ENCODE measurements at places on chromosomes 7 and 10. TPM values are rescaled to one million over a fixed set of nuclear protein-coding genes. Genes with fewer than 3 reads are reported as not detected.

Gene RBP4
- polyA plus RNA-seq, result 0.22 TPM

GRCh38 chr10:86755454-86755739 is 1.0 kb upstream of the BMPR1A start:
- no peak for DNase-seq

DNA sequence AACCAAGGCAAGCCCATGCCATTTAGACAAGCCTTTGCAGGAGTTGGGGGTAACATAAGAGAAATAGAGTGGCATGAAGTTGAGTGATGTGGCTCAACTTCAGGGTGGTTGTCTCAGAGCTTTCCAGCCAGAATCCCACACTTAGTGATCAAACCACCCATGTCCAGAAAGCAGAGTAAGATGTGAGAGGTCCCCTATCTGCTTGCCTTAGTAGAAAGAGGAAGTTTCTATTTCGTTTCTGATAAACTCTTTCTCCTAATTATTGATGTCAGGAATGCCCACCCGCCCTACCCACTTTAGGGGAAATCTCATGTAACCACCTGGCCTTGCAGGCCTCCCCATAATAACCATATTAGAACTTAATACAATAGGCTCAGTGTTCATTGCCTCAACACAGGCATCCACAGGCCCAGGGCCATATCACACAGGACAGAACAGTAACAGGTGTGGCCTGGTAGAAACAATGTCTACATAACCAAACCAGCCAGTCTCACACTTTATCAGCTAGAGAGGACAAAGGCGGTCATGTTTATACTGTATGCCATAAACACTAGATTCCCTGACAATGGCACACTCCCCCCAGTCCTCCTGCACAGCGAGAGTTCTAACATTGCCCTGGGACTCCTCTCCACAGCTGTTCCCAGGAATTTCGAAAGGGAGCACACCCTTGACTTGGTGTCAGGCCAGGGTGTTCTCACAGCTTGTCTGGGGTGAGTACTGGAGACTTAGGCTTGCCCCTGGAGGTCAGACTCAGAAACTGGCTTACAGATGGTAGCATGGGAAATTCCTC is 364.4 kb downstream of the CXCL12 start:
- DNase-seq, result no peak

Gene ERVW-1
- polyA plus RNA-seq, result not detected

- DNase-seq, result no peak
Measured at GRCh38 chr7:36625247-36625646, 99.0 kb downstream of the AOAH start.

GRCh38 chr10:132421847-132422751 is 25.1 kb downstream of the PWWP2B start:
- no peak for DNase-seq

Gene PCLO
- polyA plus RNA-seq, result 0.69 TPM

GRCh38 chr7:29478226-29478625 is 85.4 kb upstream of the PRR15 start:
- DNase-seq, result no peak

GRCh38 chr7:10815546-10815945 is 158.1 kb upstream of the PHF14 start:
- DNase-seq, result no peak

Gene GPER1
- polyA plus RNA-seq, result 2.1 TPM

- DNase-seq, result no peak
Measured at GRCh38 chr10:111600772-111601171, 523.9 kb downstream of the ADRA2A start.

- no peak for DNase-seq
Measured at GRCh38 chr10:75586814-75587213, 155.4 kb downstream of the LRMDA start.

DNA sequence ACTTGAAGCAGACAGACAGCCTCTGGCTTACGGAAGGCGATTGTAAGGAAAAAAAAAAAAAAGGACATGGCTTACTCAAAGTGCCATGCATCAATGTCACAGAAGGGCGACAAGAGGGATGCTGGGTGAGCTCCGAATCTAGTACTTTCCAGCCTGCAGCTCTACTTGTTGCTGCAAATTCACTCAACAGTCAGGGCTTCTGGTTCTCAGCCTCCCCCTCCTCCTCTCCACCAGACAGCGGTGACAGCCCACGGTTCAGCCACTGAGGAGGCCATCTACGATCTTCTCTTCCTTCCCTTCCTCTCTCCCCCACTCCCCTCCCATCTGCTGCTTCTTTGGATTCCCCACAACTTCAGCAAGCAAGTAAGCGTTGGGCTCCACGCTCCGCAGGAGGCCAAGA is 63.5 kb downstream of the PRKAG2 start:
- no peak for DNase-seq

Gene PPP1R9A
- polyA plus RNA-seq, result 0.16 TPM

- peak; percentile 13 for DNase-seq
Measured at GRCh38 chr10:45470098-45471012, 96.3 kb downstream of the ALOX5 start.

Gene CDH23
- polyA plus RNA-seq, result 0.02 TPM

DNA sequence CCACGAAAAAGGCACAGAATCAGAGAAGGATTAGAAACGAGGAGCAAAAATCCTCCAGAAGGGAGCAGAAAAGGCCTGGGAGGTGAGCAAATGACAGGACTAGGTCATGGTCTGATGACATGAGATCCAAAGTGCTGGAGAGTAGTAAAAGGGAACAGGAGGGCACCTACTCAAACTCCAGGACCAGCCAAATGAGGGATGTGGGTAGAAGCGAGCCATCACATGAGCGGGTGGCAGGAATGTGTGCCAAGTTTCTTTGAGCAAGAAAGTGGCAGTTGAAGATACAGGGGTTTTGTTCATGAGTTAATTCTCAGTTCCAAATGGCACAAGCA is 112.6 kb downstream of the RNF32 start:
- DNase-seq, result no peak

Gene OPN4
- polyA plus RNA-seq, result not detected

DNA sequence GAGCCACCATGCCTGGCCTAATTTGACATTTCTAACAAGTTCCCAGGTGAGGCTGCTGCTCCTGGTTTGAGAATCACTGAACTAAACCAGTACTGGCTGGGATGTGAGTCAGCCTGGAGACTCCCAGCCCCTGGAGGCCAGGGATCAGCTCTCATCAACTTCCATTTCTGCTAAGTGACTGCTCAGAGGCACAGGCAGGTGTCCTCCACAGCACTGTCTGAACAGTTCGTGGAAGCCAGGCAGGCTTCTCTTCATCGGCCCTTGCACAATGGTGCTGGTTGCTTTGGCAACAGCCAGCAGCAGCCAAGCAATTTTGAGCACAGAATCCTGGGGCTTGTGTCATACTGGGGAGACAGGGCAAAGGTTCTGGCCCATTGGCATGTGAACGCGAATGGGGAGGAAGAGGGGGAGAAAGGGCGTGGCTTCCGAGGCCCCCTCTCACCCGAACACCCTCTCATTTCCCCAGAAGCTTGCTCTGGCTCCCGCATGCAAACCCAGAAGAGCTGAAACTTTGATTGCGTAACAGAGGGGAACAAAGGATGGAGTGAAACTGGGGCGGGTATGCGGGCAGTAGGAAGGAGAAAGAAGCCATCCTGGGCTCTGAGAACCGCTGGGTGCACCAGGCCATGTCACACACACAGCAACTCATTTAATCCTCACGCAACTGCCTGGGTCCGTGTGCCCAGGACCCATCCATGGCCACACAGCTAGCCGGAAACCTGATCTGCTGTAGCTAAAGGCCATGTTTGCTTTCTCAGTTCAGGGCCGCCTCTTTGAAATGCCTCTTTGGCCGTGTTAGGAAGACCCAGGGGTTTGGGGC is 9.0 kb upstream of the POR start:
- DNase-seq, result no peak

Gene FAM237B
- not detected for polyA plus RNA-seq

DNA sequence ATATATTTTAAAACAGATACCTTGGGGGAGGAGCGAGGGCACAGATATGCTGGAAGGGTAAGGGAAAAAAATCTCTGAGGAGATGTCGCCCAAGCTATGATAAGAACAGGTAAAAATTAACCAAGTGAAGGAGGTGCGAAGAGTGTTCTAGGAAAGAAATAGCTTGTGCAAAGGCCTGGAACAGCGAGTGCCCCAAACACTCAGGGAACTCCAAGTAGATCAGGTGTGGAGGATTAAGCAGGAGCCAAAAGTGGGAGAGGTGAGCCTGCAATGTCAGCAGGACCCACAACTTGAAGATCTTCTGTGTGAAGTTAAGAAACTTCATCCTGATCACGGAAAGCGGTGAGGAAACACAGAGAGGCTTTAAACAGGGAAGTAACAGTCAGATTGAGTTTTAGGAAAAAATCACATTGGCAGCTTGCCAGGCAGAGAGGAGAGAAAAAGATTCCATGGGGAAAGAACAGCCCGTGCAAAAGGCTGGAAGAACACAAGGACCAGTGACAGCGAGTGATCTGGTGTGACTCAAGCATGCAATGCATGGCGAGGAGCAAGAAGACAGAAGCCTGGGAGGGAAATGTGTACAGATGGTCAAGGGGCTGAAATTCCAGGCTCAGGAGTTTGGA is 30.7 kb downstream of the FGF8 start:
- DNase-seq, result no peak

DNA sequence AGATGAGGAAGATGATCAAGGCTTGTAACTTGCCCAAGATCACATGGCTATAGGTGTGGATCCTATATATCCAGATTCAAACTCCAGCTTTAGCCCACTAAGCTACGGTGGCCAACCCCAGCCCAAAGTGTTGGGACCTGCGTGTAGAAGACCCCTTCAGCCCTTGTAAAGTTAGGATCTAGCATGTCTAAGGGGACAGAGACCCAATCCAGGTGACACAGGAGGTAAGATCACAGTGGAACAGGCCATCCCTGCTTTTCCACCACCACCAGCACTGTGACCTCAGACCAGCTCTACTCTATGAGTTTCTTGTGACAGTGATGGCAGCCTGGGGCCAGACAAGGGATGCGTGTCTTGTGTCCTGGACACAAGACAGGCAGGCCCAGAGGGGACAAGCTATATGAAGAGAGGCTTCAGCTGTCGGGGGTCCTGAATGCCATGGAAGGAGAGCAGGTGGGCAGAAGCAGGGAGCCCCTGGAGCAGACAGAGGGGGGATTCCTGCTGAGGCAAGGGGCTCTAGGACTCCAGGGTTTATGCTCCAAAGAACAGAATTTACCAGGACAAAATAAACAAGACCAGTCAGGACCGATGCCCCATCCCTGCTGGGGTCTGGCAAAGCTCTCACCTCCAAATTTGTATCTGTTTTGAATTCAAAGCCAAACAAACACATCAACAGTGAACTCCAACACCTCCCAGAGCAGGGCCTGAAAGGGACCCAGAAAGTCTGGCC is 10.4 kb downstream of the GPRIN2 start:
- no peak for DNase-seq

GRCh38 chr7:98174334-98175259 is 36.6 kb upstream of the BHLHA15 start:
- no peak for DNase-seq

Gene MRLN
- polyA plus RNA-seq, result not detected

- DNase-seq, result no peak
Measured at GRCh38 chr10:11209830-11210181, 192.1 kb downstream of the CELF2 start.

Gene ARL5B
- polyA plus RNA-seq, result 2.7 TPM

- no peak for DNase-seq
Measured at GRCh38 chr7:53602817-53603418, 567.5 kb downstream of the POM121L12 start.

Gene CRPPA
- polyA plus RNA-seq, result 0.39 TPM

GRCh38 chr10:132100556-132101349 is 35.0 kb downstream of the JAKMIP3 start:
- no peak for DNase-seq

GRCh38 chr7:16589881-16590280 is 55.7 kb downstream of the ANKMY2 start:
- no peak for DNase-seq

DNA sequence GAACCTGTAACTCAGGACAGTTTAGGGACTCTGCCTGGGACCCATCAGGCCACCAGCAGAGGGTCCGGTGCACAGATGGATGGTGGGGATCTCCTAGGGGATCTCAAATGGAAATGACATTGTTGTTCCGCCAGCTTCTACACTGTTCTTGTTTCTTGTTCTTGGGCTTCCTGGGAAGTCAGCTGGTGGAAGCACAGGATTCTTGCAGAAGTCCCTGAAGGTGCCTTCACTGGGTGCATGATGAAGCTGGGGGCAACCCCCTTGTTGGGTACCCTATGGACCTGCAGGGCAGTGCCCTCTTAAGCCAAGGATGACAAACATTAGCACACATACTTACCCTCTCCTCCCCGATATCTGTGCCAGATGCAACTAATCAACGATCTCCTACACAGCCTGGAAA is 18.6 kb downstream of the SFTPD start:
- DNase-seq, result no peak

GRCh38 chr7:155569681-155570080 is 23.3 kb upstream of the CNPY1 start:
- DNase-seq, result no peak

GRCh38 chr10:44752451-44753441 is 158.4 kb upstream of the TMEM72 start:
- DNase-seq, result peak; percentile 78

Gene AMZ1
- 3.7 TPM for polyA plus RNA-seq

DNA sequence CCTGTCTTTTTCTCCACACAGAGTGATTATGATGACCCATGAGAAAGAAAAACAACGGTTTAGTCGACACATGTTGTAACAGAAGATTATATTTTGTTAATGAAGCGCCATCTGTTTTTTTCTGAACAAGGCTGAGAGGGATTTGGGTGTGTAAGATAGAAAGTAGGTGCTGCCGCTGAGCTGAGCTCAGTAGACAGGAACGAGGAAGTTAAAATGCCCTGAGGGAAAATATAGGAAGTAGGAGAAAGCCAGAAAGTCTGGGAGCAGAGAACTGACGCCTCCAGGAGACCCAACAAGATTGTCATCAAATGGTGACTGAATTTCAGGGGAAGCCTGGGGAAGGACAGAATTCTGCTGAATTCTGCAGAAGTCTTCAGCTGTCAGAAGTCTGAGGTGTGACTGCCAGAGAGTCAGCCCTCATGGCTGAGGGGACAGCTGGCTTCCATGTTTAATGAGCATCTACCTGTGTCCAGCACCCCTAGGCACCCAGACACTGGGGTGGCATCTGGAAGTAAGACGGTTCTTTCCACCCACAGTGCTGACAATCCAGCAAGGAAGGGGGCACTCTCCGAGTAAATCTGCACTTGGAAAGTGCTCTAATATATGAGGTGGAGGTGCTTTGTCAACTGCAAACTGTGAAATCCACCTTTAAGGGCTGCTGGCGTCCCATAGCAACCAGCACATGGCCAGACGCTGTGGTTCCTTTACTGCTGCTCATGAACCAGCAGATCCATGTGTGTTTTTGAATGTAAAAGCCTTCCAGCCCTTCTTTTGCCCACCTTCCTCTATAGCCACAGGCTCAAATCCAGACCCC is 12.5 kb upstream of the TSPAN15 start:
- DNase-seq, result no peak
